Effector memory CD4-positive, alpha-beta T cell (primary cell): ENCODE measurements at places on chromosomes 7 and 10.

- DNase-seq, result no peak
These were observed 3.1 kb downstream of the AGMO start for GRCh38 chr7:15558756-15559155.

GRCh38 chr10:7520507-7521485 lies 110.0 kb upstream of the SFMBT2 start:
- DNase-seq, result no peak

GRCh38 chr7:110264288-110264687 lies 826.6 kb upstream of the LRRN3 start:
- DNase-seq, result no peak

DNA sequence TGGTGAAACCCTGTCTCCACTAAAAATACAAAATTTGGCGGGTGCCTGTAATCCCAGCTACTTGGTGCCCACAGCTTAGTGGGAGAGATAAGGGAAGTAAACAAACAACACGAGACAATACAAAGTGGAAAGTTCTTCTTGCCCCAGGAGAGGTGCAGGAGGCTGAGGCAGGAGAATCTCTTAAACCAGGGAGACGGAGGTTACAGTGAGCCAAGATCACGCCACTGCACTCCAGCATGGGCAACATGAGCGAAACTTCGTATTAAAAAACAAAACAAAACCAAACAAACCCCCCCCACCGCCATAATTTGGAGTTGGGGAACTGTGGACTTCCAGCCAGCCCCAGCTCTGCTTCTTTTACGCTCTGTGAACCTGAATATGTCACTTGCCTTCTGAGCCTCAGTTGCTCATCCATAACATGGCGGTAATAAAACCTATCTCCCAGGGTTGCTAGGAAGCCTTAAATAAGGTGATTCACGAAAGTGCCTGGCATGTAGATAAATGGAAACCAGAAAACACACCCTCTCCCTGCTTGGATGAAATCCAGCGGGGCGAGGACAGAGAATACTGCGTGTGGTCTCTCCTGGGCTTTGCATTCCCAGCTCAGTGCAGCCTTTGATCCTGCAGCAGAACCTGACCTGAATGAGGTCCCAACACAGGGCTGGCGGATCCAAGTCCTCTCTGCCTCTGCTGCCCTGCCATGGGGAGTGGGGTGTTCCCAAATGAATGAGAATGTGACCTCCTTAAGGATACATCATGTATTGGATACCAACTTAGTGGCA lies 10.2 kb downstream of the MLXIPL start:
- DNase-seq, result no peak

- DNase-seq, result no peak
These were observed 27.0 kb upstream of the TBX20 start for GRCh38 chr7:35280902-35281301.

GRCh38 chr10:18616337-18616736 lies 35.0 kb downstream of the NSUN6 start:
- DNase-seq, result no peak

- DNase-seq, result no peak
These were observed 122.0 kb downstream of the ELAPOR2 start for GRCh38 chr7:86937363-86937878.

- no peak for DNase-seq
These were observed 71.4 kb downstream of the ELMO1 start for GRCh38 chr7:37377231-37377630.

DNA sequence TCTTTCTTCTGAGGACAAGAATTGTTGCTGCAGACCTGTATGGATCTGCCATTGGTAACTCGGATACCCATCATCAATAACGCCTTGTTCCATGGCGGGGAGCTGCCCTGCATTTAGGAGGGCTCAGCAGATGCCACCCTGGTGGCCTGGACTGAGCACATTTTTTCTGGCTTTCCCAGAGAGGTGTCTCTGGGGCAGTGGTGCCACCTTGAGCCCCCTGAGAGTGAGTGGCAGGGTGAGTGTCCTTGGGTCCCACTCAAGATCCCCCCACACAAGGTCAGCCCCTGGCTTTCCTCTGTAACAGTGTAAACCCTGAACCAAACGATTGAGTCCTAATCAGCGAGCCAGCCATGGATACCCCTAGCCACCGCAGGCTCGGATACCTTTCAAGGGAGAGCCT lies 258.6 kb downstream of the GLRX3 start:
- DNase-seq, result no peak
